SW 1271 (cell line): ENCODE measurements at places on chromosomes 12 and 14.

- peak; percentile 59 for DNase-seq
These were observed 1.6 kb upstream of the CHD4 start for GRCh38 chr12:6608592-6609281.

DNA sequence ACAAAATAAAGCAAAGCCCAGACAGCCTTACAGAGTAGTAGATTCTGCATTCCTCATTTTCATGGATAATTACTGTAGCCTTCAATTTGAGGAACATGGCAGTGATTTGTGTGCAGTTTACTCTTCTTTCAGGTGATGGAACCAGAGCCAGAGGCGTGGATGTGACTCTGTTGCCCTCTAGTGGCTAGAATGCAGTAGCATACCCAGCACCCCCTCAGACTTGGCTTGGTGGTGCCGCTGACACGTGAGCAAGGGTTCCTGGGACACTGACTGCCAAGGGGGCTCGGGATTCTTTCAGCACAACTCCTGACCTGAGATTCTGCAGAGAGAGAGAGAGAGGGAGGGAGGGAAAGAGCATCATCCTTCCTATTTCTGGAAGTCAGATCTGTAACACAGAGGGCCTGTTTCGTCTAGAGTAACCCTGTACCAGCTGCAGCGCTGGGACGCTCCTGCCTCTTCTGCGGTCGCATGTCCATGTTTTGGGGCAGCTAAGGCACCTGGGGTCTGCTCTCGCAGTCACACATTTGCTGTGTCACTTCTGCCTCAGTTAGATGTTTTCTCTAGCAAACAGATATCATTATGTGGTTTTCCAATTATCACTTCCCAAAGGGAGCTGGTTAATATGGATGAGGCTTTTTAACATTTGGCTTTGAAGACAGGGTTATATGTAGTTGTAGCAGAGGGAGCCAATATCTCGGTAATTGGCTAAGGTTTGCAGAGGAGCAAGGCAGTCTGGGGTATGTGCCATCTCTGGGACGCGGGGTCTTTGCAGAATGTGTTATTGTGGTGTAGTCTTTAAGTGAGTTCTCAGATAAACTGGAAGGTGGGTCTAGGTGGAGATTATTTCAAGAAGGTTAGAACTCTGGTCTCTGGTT lies 428.1 kb downstream of the NRXN3 start:
- peak; percentile 51 for DNase-seq

DNA sequence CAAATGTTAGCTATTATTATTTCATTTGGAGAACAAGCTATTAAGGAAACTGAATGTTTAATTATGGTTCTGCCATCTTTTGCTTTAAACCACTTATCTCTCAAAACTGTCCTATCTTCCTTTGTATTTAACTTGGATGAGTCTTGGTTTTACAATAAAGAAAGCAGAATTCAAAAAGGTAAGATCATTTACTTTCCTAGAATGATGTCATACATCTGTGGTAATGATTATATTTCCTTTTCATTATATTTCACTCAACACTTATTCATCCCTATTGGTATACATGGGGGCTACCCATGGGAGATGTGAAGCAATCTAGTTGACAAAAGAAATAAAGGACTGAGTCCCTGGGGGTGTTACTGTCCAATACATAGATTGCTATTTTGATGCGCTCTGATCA lies 456.7 kb downstream of the ZFP36L1 start:
- DNase-seq, result no peak

GRCh38 chr12:13661005-13661887 lies 320.2 kb downstream of the GRIN2B start:
- DNase-seq, result peak; percentile 44

- DNase-seq, result no peak
These were observed 93.6 kb downstream of the ARF6 start for GRCh38 chr14:49986343-49987014.

DNA sequence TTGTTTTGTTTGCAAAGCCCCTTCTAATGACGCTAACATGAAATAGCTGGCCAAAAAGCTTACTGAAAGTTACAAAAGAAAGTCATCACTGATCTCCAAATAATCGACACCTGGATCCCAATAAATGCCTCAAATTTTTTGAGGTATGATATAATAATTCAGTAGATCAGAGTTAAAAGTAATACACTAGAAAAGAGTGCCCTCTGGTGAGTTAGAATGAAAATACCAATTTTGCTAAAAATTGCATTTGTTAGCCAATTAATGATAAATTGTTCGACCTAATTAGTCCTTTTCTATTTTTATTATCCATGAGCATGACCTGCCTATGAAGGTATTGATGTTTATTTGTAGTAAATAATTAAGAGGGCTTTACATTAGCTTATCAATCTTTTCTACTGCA lies 78.6 kb downstream of the CEP128 start:
- DNase-seq, result no peak

DNA sequence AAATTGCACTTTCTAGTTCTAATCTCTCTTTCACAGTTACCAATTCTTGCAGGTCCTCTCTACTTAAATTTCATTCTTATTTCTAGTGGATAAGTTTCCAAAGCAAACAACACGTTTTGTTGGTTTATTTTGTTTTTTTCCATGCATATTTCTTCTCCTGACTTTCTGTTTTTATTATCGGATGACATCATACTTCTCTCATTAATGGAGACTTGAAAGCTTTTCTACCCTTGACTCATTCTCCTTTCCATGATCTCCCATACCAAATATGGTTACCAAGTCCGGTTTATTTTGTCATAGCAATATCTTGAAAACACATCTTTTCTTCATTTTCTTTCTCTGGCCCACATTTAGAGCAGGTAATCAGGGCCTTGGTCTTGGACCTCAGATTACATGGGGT lies 796.5 kb downstream of the GALC start:
- DNase-seq, result no peak

GRCh38 chr12:115108129-115109100 lies 424.4 kb upstream of the TBX3 start:
- no peak for DNase-seq

DNA sequence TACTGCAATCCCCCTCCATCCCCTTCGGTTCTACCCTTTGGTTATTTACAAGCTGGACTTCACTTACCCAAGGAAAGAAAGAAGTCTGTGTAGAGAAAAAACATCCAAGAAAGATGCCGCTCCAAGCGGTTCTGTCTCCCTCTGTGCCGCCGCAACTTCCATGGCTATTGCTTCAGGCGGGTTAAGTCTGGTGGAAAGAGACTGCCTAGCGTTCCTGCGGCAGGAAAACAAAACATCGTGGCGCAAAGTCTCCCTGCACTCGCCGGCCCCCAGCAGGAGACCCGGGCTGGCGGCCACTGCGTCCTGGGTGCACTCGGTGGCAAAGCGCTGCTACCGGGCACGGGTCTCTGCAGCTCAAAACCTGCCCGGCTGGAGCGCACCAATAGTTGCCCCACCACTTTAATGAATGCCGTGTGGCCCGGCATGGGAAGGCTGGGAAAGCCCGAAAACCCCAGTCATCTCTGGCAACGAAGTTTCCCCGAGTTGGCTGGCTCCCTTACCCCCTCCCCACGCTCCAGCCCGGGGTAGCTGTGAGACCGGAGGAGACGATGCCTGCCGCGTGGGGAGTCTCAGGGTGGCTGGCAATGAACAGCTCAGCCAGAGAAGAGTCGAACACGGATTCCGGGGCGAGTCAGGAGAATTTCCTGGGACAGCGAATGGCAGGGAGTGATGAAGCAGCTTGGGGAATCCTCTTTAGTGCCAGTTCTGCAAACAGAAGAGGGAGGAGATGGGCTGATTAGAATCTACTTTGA lies 3.5 kb upstream of the KCNK10 start:
- no peak for DNase-seq

DNA sequence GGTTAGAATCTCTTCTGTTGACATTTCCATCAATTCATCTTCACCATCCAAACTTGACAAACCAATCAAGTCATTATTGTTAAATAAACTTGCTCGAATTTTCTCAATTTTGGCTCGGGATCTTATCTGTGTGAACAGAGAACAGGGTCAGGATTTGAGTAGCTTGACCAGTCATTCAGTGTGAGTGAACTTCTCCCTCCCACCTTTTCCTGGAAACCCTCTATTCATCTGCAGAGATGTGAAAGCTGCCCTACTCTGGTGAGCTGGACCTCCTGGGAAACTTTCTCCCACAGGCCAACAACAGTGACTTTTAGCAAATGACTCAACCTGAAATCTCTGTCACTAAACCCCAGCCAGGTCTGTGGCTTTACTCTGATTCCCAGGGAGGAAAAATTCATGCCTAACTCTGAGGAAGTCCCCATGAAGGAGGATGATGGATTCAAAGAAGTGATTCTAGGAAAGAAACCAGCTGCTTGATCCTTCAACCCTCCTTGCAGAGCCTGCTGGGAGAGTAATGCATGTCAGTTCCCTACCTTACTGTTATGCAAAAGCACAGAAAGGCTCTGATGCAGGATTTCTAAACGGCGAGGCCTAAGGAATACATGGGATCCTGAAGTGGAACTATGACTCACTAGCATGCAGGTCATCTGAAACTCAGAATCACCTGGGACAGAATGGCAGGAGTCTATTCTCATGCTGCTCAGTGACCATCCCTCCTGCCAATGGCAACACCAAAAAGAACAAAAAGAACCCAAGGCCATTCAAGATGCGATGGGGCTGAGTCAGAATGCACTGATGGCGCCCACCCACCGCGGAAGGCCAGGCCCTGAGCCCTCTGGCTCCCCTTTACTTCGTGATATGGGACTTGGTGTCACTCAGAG lies 58.0 kb downstream of the TRAFD1 start:
- DNase-seq, result no peak

DNA sequence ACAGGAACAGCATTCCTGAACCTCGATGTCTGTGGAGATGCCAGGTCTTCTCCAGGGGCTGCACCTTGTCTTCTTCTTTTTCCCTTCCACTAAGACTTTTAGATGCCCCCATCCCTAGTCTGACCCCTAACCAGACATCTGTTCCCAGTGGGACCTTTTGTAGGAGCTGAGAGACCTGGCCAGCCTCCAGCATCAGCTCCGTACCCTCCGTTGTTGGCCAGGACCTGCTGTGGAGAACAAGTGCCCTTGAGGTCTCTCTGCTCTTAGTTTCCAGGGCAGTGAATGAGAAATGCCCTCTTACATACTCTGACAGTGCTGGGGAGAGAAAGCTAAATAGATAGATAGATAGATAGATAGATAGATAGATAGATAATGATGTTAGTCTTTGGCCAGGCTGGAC lies 16.8 kb upstream of the SDR39U1 start:
- DNase-seq, result no peak

- DNase-seq, result no peak
These were observed 338.7 kb downstream of the TRHDE start for GRCh38 chr12:72610854-72611358.

- no peak for DNase-seq
These were observed 9.0 kb downstream of the PLEKHA5 start for GRCh38 chr12:19138551-19138950.

GRCh38 chr12:39620659-39621658 lies 1.4 kb upstream of the ABCD2 start:
- DNase-seq, result no peak

- no peak for DNase-seq
These were observed 465.7 kb downstream of the NOVA1 start for GRCh38 chr14:26132061-26132645.

GRCh38 chr14:68369281-68370056 lies 423.4 kb downstream of the ZFP36L1 start:
- no peak for DNase-seq

GRCh38 chr14:64612021-64612380 lies 62.2 kb downstream of the PPP1R36 start:
- DNase-seq, result peak; percentile 41

DNA sequence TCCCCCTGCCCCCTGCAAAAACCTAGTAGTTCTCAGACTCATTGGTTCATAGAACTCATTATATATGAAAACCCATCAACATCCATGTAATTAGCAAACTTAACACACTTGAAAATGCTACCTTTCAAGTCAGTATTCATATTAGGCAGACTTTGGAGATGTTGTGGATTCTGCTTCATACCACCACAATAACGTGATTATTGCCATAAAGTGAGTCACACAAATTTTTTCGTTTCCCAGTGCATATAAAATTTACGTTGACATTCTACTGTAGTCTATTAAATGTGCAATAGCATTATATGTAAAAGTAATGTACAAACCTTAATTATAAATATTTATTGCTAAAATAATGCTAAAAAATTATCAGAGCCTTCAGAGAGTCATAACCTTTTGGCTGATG lies 654.0 kb downstream of the DIO2 start:
- DNase-seq, result no peak

DNA sequence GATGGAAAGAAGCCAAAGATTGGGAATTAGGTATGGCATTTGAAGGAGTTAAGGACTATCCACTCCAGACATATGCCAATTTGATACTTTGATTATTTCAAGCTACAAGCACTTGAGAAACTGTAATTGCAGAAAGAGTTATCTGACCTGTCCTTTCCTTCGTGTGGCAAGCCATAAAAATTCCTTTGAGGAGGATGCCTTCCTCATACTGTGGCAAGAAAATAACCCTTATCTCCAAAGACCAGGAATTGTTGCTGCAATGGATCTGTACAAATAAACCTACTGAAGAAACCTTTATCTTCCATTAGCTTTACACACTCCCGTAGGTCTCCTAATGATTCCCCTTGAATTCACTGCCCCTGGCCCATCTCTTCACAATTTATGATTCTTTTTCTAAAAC lies 165.1 kb upstream of the AMIGO2 start:
- DNase-seq, result no peak

GRCh38 chr14:63677891-63678379 lies 36.3 kb upstream of the WDR89 start:
- no peak for DNase-seq

GRCh38 chr12:96255077-96255476 lies 60.9 kb downstream of the ELK3 start:
- no peak for DNase-seq

- no peak for DNase-seq
These were observed 53.7 kb downstream of the MON2 start for GRCh38 chr12:62520361-62520760.

DNA sequence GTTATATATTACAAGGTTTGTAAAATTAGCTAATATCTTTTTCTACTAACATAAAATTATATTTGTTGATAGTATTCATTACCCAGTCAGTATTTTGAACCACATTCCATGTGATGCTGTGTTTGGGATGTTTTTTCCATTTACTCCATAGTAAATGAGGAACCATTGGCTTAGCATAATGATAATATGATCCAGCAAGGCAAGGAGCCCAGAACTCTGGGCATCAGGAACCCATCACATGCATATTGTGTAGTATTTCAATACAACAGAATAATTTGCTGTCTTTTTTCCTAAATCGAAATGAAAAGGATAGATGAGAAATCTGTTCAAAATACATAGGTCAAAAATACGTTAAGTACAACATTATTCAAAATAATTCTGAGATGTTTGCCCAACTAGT lies 48.7 kb upstream of the GARIN2 start:
- DNase-seq, result no peak

GRCh38 chr12:14883686-14884085 lies 2.0 kb downstream of the MGP start:
- DNase-seq, result no peak

DNA sequence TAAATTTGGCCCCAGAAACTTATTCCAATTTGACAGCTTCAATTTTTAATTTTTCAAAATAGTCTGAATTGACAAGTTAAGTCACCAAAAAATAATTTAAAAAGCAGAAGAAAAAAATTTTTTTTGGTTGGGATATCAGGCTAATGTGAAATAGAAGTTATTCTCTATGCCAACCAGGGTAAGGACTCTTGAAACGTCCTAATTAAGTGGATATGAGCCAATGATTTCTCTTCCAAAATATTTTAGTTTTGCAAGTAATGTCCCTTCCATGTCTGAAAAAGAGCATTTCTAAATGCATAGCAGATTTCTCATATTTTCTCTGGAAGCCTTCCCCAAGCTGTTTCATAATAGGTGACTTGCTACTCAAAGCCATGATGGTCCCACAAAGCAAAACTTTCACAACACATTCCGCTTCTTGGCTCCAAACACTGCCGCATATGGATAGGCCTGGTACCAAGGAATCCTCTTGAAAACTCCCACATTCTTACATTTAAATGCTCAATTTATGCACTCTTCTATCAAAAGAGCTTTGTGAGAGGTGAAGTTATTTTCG lies 65.1 kb downstream of the SIX6 start:
- no peak for DNase-seq
